ENCODE measurements at places on chromosomes 7 and 10.

- no peak for DNase-seq
Observed at GRCh38 chr10:10038348-10038747, 979.3 kb upstream of the CELF2 start.

DNA sequence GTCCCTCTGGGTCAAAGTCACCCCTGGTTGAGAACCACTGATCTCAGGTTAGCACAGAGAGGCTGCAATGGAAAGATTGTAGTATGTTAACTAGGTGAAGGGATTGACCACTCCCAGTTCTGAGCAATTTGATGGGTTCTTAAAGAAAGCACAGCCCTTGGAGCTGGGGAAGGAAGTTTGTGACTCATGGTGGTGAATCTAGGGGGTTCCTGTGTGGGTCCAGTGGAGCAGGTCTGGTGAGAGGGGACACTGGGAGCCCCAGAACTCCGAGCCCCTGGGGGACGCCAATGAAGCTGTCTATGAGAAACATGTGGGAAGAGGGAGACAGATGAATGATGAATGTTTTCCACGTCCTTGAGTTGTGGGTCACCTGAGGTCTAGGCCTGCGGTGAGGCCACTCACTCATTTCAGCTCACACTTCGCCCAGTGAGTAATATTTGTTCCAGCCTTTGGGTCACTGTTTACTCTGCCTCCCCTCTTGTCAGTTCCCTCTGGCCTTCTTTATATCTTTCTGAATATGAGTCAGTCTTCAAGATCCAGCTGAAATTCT is 341.9 kb downstream of the LRMDA start:
- DNase-seq = no peak

- no peak for DNase-seq
Observed at GRCh38 chr10:114566064-114566463, 92.0 kb downstream of the ABLIM1 start.

GRCh38 chr10:106949680-106950478 is 214.6 kb downstream of the SORCS1 start:
- no peak for DNase-seq

GRCh38 chr7:109529712-109530111 is 960.0 kb downstream of the DNAJB9 start:
- DNase-seq = no peak

GRCh38 chr7:158356454-158356853 is 231.2 kb downstream of the PTPRN2 start:
- no peak for DNase-seq

GRCh38 chr7:54339073-54339472 is 203.1 kb upstream of the VSTM2A start:
- no peak for DNase-seq

GRCh38 chr10:28217848-28218247 is 85.0 kb downstream of the MPP7 start:
- DNase-seq = no peak

DNA sequence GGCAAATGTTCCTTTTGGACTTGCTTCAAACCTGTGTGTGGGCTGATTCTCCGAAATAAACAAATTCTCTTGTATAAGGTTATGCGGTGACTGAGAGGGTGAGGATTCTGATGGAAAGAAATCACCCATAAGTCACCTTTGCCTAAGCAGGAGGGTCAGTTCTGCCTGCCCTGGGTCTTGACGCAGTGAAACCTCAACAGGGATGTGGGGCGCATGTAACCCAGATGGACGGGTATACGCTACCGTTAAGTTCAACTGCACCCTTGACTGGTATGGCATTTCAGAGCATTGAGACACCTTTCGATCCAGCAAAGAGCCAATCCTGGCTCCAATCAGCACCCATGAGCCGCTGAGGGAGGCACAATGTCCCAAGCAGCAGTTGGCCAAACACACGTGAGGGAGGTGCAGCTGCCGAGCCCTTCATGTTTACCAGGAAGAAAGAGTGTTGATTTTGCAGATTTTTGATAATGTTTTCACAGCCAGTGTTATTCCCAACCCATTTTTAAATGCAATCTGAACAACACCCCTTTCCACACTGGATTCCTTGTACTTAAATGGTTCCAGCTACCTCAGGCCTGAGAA is 48.1 kb downstream of the SORBS1 start:
- no peak for DNase-seq

GRCh38 chr10:129949411-129949810 is 14.7 kb downstream of the EBF3 start:
- no peak for DNase-seq

- no peak for DNase-seq
Observed at GRCh38 chr10:75431180-75432111, at the start of gene LRMDA. Gene LRMDA (plus strand): TSS chr10:75431624.

GRCh38 chr10:114316744-114317143 is 77.7 kb downstream of the VWA2 start:
- DNase-seq = no peak

GRCh38 chr7:21430575-21430954 is 2.7 kb downstream of the SP4 start:
- DNase-seq = no peak

DNA sequence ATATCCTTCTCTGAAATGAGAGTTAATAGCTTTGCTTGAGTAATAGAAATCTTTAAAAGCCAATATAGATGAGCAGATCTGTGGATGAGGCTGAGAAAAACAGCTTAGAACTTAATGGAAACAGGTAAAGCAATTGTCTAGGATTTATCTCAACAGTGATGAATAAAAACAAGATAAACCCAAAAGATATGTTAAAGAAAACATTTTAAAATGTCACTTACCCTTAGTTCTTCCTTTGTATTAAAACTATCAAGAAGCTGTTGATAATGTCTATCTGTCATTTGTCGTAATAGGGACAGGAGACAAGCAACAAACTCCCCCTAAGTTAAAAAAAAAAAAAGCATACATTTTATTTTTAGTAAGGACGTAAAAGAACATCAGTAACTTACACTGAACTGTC is 272.1 kb upstream of the IMMP2L start:
- DNase-seq = no peak

DNA sequence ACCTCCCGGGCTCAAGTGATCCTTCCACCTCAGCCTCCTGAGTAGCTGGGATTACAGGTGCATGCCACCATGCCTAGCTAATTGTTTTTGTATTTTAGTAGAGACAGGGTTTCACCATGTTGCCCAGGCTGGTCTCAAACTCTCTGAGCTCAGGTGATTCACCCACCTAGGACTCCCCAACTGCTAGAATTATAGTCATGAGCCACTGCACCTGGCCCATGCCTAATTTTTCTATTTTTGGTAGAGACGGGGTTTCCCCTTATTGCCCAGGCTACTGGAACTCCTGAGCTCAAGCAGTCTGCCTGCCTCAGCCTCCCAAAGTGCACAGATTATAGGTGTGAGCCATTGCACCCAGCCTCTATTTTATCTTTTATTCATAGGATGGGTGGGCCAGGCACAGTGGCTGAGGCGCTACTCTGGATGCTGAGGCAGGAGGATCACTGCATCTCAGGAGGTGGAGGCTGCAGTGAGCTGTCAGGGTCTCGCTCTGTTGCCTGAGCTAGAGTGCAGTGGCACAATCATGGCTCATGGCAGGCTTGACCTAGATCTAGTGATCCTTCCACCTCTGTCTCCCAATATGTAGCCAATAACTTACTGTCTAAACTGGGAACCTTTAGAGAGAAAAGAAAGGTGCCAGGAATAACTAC is 31.3 kb upstream of the STOX1 start:
- DNase-seq = no peak

DNA sequence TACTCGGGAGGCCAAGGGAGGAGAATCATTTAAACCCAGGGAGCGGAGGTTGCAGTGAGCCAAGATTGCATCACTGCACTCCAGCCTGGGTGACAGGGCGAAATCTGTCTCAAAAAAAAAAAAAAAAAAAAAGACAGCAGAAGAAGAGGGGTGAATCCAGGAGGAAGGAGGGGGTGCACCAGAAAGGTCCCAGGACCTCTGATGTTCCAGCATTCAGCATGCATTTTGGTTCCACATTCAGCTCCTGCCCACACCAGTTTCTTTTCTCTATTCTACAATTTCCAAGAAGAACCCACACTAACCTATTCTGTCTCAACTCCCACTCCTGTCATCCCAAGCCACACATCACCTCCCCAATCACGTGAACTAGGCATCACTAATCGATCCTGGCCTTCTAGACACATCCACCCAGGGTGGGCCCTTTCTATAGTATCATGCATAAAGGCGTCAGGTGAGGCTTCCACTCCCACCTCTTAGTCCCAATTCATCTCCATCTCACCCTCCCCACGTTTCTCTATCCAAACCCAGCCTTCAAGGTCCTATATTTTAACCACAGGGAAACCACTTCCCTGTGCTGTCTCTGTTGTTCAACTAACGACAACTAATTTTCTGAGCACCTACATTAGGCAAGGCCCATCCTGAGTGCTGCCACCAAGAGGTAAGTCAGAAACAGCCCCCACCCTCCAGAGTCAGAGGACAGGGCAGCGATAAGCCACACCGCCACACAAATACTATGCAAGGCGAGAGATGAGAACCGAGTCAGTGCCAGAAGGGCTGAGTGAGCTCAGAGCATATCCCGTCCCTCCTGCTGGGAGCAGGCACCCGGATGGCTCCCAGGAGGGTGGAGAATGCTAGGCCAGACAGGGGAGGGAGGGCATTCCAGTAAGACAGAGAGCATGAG is 2.2 kb downstream of the ANXA11 start:
- peak; percentile 47 for DNase-seq

- DNase-seq = no peak
Observed at GRCh38 chr10:91556691-91557566, 75.9 kb downstream of the PPP1R3C start.

- no peak for DNase-seq
Observed at GRCh38 chr10:121921238-121921931, 6.4 kb downstream of the ATE1 start.

DNA sequence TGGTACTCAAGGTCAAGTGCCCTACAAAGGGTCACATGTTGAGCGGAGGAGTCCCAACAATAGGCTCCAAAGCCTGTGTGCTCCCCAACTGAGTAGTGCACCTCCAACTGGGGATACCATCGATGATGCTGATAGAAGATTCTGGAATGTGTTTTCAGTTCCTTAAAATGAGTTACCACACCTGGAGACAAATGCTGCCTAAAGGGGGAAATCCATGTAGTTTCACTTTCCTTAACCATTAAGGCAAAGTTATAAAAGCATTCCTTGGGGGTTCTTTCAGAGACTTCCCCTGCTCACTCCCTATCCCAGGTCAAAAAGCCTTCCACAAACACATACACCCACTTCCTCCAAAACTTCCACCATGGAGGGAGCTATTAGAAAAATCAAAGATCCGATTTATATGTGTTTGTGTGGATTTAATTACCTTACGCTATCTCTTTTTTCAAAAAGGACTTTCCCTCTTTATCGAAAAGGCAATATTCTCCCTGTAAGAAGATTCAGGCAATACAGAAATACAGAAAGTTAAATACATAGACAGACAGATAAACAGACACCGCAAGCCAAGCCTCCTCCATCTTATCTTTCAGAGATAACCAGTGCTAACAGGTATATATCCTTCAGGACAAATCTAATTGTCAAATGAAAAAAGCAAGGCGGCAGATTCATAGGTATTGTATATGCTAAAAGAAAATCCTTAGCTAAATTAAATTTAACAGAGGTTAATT is 135.9 kb upstream of the ASAH2 start:
- DNase-seq = no peak

DNA sequence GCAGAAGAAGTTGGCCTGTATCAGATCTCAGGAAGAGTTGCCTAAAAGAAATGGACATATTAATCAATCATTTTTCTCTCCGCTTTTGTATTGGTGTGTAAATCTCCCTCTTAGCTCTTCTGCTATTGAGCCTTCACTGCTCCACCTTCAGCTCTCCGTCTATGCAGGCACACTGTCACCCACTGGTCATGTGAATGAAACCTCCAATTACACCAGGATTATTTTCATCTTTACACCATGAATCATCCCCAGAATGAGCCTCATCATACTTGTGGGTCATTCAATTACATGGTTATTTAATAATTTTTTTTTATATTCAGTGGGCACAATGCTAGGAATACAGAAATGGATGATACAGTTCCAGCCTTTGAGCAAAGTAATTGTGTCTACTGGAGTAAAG is 92.6 kb downstream of the LRRC4 start:
- DNase-seq = no peak

- no peak for DNase-seq
Observed at GRCh38 chr10:28135258-28135657, 136.4 kb upstream of the ODAD2 start.

GRCh38 chr10:74289951-74290350 is 138.9 kb downstream of the ADK start:
- DNase-seq = no peak

GRCh38 chr10:59470570-59470969 is 108.2 kb upstream of the FAM13C start:
- no peak for DNase-seq

- DNase-seq = no peak
Observed at GRCh38 chr10:75406462-75407223, 5.1 kb upstream of the ZNF503 start.

DNA sequence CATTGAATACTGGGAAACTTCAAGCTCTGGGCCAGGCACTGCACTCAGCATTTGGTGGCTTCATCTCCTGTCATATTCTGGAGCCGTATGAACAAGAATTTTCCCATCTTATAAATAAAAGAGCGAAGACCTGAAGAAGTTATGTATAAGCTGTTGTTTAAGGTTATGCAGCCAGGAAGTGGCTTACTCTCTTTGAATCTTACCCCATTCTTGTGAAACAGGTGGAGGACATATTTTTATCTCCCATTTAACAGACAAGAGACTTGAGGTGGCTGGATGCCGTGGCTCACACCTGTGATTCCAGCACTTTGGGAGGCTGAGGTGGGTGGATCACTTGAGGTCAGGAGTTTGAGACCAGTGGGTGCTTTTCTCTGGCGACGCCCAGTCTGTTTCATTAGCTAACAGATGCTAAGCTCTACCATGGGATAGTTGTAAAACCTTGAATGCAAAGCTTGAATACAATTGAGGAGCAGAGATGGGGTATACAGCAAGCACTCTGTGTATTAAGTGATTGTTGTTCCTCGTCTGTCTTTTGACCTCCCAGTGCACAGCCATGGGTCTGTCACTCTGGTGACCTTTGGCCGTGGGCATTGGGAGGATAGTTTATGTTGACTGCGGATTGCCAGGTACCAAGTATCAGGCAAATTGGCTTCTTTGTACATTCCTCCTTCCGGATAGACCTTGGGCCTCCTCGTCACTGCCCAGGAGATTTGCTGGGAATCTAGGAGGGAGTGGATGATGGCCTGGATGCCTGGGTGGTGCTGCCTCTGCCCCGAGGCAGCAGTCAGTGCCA is 85.8 kb downstream of the GRK5 start:
- no peak for DNase-seq

GRCh38 chr7:72118366-72118765 is 293.8 kb downstream of the CALN1 start:
- no peak for DNase-seq

- DNase-seq = no peak
Observed at GRCh38 chr7:63014792-63015191, 983.9 kb upstream of the ZNF722 start.

GRCh38 chr7:40470817-40471216 is 336.0 kb downstream of the SUGCT start:
- DNase-seq = no peak

GRCh38 chr7:77444123-77444522 is 28.0 kb upstream of the GSAP start:
- DNase-seq = no peak

All from effector memory CD4-positive, alpha-beta T cell (primary cell).